LoVo (cell line): ENCODE measurements at places on chromosomes 4 and X.
A peak's percentile ranks its signal among the peaks of the same experiment; 100 is the strongest.

- DNase-seq, result no peak
Observed at GRCh38 chrX:49958727-49959485, 36.5 kb downstream of the CLCN5 start.

GRCh38 chr4:145779319-145779801, 99.4 kb downstream of the C4orf51 start:
- DNase-seq, result no peak

DNA sequence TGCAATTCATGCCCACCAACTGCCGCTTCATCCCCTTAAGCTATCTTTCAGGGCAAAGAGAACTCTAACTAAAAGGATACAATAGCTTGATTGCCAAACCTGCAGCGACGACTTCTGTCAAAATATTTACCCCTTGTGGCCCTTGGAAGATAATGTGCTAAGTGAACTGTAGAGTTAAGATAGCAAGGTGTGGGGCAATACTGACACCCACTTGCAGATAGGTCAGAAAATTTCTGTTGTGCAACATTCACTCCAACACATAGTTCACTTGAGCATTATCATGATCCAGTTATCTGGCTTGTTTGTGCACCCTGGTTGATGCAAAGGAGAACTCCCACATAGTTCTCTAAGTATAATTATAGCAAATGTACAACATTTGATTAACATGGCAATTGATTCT, 55.6 kb downstream of the RHOXF2B start:
- no peak for DNase-seq

DNA sequence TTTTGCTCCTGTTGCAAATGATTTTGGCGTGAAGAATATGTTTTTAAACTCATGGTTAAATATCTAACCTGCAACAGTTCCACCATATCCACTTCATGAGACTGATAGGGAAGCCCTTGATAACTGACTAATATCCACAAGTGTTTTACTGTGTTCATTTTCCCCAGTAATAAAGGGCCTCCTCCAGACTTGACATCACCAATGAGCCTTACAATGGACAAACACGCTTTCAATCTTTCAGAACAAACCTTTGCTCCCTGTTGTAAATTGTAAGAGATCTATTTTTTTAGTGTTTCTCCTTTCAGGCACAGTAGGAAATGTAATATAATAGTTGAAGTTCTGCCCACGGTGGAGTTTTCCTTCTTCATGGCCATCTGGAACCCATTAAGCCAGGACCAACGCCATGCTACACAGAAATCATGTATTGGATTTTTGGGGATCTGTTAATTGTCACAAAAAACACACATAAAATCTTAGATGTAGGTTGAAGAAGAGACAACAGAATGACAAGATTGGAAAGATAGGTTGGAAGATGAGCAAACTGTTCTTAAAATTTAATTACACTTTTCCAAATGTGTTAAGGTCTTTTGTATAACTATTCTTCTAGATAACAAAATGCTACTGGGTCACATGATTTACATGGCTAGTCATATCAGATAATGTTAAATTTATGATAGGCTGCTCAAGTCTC, 1030.1 kb downstream of the FSTL5 start:
- DNase-seq, result no peak

DNA sequence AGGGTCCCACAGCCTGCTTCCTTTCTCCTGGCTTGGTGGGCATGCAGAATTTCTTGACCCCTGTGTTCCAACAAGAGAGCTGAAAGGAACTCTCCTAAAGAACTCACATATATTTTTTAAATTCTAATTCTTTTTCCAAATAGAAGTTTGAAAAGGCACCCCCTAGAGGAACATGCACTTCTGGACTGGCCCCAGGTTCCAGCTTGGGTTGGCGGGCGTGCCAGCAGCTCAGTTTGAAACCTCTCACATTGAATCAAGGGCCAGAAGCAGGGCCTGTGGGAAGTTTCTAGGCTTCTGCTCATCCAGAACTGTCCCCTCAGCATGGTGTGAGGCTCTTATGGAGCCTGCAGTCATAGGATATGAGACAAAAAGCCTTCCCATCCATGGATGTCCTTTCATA, 132.6 kb downstream of the ATG4A start:
- no peak for DNase-seq

GRCh38 chr4:107444-108429, 16.6 kb upstream of the ZNF718 start:
- DNase-seq, result no peak

- DNase-seq, result no peak
Observed at GRCh38 chrX:8201896-8202331, 30.8 kb upstream of the VCX2 start.

- DNase-seq, result no peak
Observed at GRCh38 chrX:101416691-101417090, 8.7 kb downstream of the HNRNPH2 start.

GRCh38 chr4:139847602-139848001, 182.0 kb downstream of the MGST2 start:
- no peak for DNase-seq

GRCh38 chrX:15376956-15377355, 7.3 kb downstream of the VEGFD start:
- DNase-seq, result no peak

DNA sequence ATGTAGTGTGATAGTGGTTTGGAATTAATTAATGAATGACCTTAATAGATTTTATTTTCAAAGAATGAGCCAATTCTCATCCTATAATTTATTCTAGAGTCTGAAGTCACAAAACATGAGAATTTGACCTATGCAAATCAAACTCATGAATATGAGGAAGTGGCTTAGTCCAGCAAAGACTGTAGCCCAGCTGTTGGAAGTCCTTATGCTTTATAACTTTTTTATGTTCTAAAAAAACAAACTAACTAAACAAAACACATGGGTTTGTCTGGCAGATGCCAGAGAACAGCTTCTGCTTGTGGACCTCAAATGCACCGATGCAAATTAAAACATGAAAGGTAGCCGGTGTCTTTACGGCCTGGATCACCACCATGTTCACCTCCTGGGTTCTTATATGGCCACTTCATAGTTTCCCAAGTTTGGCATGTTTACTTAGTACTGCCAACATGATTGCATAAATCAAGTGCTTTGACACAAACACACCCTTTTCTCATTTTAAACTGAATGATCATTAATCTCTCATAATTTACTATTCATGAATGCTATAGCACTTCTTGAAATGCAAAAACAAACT, 277.4 kb downstream of the PAPSS1 start:
- DNase-seq, result no peak

DNA sequence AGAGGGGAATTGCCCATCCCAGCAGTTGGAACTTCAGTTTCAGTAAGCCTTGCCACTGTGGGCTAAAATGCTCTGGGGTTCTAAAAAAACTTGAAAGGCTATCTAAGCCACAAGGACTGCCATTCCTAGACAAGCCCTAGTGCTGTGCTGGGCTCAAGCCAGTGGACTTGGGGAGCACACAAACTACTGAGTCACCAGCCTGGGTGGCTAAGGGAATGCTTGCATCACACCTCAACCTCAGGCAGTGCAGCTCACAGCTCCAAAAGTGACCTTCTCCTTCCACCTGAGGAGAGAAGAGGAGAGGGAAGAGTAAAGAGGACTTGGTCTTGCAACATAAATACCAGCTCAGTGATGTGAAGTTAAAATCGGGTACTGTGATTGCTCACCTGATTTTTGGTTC, 116.7 kb upstream of the GLRA2 start:
- DNase-seq, result no peak

DNA sequence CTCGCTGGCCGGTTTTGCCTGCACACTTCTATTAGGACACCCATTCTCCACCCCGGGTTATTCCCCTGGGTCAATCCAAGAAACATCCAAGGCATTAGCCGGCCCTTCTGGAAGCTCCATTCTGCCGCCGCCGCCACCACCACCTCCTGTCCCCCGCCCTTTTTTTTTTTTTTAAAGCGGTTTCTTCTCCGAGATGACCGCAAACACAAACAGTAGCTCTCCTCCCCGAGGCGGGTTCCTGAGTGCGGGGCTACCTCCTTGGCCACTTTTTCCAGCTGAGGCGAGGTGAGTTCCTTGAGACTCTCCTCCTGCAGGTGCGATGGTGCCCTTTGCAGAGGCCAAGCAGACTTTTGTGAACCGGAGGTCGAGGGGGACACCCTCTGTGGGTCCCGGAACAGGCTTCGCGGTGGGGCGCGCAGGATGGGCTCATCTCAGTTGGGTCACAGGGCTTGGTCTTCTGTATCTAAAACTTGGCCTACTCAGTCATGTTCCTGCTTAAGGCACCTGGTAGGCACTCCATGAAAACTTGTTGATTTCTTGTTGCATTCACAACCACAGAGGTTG, 930 bp downstream of the NWD2 start:
- no peak for DNase-seq

- DNase-seq, result peak; percentile 11
Observed at GRCh38 chr4:109434007-109434971, 674 bp downstream of the SEC24B start.

DNA sequence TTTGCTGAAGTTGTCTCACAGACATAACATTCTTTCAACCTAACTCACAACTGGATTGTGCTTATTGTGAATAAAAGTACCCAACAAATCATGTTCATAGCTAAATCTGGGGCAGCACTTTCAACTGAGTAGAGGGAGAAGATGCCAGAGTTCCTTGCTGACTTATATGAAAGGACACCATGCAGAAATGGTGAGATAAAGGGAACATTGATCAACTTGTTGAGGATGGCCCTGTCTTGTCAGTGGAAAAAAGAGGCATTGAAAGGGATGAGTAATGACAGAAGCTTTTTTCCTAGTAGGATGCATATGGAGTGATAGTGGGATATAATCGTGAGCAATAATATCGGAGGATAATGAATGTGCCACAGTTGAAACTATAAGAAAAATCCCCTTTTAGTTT, 221.7 kb downstream of the ARHGAP24 start:
- DNase-seq, result no peak

GRCh38 chr4:8353912-8354453, 84.4 kb downstream of the HTRA3 start:
- no peak for DNase-seq

DNA sequence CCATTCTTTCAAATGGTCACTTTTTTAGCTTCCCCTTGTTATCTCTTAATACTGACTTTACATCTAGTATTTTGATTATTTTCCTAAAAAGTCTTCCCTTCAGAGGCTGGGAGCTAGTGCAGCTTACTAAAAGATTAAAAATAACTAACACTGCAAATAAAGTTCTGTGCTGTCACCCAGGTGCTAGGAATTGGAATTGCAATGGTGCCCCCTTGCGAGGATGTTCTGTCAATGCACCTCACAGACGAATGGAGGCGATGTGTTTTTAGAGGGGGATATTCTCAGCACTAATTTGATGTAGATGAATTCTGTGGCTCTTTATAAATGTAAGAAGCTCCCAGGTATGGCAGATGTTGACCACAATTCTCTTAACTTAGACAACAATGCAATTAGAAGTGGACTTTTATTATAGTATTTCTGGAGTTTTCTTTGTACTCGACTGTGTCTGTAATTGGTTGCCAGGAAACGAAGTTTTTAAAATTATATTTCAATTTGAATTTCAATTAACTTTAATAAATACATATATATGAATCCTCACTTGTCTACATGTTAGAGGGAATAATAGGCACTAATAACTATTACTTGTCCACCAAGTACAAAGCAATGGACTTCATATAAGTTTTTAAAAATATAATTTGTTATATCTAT, 22.0 kb upstream of the SMIM31 start:
- peak; percentile 37 for DNase-seq

DNA sequence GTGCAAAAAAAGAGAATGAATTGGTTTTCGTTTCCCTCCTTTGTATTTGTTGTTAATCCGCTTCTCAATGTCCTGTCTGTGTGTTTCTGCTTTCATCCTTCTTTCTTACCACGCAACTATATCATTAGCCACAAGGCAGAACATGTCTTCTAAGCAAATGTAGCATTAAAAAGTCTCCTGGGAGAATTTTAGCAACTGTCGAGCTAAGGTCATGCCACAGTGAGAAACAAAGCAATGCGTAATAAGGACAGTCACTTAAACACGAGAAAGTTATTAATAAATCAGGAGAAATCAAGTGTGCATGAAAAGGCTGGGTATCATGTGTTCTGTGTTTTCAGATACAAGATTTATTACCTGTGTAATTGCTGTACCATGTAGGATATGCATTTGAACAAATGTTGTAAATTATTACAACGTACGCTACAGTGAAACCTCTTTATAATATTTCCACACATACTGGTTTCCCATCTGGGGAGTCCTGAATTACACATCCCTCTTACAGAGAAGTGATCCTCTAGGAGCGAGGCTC, 890.8 kb downstream of the TRIML1 start:
- DNase-seq, result no peak
